ENCODE measurements at places on chromosomes 4 and X.

DNA sequence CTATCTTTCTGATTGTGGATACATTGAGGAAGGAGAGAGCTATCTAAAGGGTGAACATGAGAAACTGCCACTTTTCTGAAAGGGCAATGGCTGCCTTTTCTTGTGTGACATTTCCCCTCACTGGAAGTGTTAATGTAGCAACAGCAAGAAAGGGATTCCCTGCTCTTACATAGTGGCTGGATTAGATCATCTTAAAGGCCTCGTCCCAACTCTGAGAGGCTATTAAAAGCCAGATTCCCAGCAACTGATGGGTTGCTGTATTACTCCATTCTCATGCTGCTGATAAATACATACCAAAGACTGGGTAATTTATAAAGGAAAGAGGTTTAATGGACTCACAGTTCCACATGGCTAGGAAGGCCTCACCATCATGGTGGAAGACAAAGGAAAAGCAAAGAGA, 33.7 kb upstream of the ADH7 start:
- DNase-seq: no peak
- peaks cover 12% of the 10 kb centered on the region for H3K27me3 ChIP-seq
- H3K4me1 ChIP-seq: no peaks in the 10 kb centered on the region

GRCh38 chrX:53685711-53686110, 808 bp downstream of the HUWE1 start:
- peak overlapping the region; percentile 78 for H3K4me3 ChIP-seq
- DNase-seq: peak; percentile 6
- H3K36me3 ChIP-seq: peaks cover 18% of the 10 kb centered on the region
- H3K27ac ChIP-seq: peak overlapping the region; percentile 97
- H3K4me1 ChIP-seq: peaks cover 18% of the 10 kb centered on the region

DNA sequence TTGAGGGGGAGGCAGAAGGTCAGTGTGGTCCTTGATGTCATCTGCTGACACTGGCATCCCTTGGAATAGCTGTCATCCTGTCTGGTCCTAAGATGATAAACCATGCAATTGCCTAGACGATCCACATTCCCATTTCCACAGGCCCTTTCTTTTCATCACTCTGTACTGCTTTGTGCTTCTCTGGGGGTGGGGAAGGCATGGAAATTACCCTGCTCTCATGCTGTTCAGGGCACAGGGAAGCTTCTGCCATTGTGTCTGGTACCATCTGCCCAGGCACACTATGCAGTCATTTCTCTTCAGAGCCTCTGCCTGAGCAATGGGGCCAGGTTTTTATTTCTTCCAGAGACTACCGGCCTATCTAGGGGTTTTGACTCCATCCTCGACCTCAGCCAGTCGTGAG, 49.7 kb upstream of the ELOVL6 start:
- H3K4me1 ChIP-seq: no peaks in the 10 kb centered on the region
- H3K27ac ChIP-seq: no peak overlapping the region
- H3K36me3 ChIP-seq: no peaks in the 10 kb centered on the region

DNA sequence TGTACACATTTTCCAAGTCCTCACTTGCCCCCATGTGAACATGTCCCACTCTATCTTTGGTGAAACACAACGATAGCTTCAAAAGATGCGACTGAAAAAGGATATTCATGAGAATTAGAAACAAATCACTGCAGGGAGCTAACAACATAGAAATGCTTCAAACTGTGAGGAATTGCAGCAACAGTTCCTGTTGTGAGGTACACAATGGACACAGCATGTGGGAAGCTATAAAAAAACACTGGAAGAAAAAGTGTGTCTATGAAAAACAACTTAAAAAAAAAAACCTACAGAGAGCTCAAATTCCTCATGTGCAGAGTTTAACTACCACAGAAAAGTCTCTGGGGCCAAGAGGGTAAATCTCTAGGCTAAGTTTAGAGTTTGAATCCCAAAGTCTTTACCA, 51.6 kb upstream of the BLTP1 start:
- H3K27ac ChIP-seq: no peak overlapping the region
- no peaks in the 10 kb centered on the region for H3K36me3 ChIP-seq
- no peaks in the 10 kb centered on the region for H3K4me1 ChIP-seq
- DNase-seq: no peak

DNA sequence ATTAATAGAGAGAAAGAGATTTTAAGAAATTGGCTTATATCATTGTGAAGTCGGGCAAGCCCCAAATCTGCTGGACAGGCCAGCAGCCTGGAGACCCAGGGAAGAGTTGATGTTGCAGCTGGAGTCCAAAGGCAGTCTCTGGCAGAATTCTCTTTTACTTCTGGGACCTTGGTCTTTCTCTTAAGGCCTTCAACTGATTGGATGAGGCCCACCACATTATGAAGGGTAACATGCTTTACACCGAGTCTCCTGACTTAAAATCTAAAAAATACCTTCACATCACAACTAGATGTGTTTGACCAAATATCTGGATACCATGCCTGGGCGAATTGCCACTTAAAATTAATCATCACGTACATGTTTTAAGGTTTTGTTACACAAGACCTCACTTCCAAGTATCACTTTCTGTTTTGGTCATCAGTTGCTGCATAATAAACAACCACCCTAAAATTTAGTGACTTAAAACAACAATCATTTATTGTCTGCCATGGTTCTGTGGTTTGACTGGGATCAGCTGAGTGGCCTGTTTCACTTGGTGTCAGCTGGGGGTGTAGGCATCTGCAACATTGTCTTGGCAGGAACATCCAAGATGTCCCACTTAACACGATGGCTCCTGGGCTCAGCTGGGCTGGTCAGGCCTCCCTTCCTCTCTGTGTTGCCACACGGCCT, 3.4 kb downstream of the CD38 start:
- peak overlapping the region; percentile 73 for H3K27ac ChIP-seq
- peaks cover 80% of the 10 kb centered on the region for H3K4me1 ChIP-seq
- H3K4me3 ChIP-seq: peak overlapping the region; percentile 85
- H3K27me3 ChIP-seq: no peaks in the 10 kb centered on the region
- H3K36me3 ChIP-seq: peaks cover 75% of the 10 kb centered on the region

DNA sequence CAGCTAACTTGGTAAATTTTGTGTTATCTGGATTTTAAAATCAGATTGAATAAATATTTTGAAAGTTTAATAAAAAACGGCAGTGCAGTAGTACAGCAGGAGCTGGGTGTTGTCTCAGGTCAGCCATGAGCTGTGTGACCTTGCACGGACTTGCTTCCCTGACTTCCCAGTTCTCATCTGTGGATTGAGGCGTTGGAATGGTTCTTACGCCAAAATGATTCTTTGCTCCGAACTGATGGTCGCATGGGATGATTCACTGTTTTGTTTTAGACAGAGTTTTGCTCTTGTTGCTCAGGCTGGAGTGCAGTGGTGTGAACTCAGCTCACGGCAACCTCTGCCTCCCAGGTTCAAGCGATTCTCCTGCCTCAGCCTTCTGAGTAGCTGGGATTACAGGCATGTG, 45.0 kb downstream of the RGS12 start:
- no peak overlapping the region for H3K4me3 ChIP-seq
- no peak for DNase-seq
- H3K36me3 ChIP-seq: no peaks in the 10 kb centered on the region
- peaks cover 11% of the 10 kb centered on the region for H3K4me1 ChIP-seq
- H3K27me3 ChIP-seq: no peaks in the 10 kb centered on the region

- no peak overlapping the region for H3K4me3 ChIP-seq
- peaks cover 9% of the 10 kb centered on the region for H3K27me3 ChIP-seq
- H3K4me1 ChIP-seq: no peaks in the 10 kb centered on the region
- DNase-seq: no peak
Observed at GRCh38 chrX:12777670-12778069, 13.5 kb upstream of the PRPS2 start.

GRCh38 chr4:13515268-13515667, 29.0 kb downstream of the NKX3-2 start:
- no peak overlapping the region for H3K4me3 ChIP-seq
- H3K36me3 ChIP-seq: no peaks in the 10 kb centered on the region
- H3K4me1 ChIP-seq: no peaks in the 10 kb centered on the region
- DNase-seq: no peak

GRCh38 chr4:148044089-148044911, 312.4 kb downstream of the ARHGAP10 start:
- DNase-seq: no peak
- H3K27me3 ChIP-seq: no peaks in the 10 kb centered on the region
- H3K36me3 ChIP-seq: peaks cover 15% of the 10 kb centered on the region
- H3K4me1 ChIP-seq: peaks cover 25% of the 10 kb centered on the region
